CD8-positive, alpha-beta memory T cell (primary cell): ENCODE measurements at places on chromosomes 12 and 14.

GRCh38 chr12:122959566-122960192 lies 6.6 kb downstream of the ABCB9 start:
- no peak for DNase-seq

- no peak for DNase-seq
These were observed 56.3 kb upstream of the KCNA5 start for GRCh38 chr12:4987076-4988046.

DNA sequence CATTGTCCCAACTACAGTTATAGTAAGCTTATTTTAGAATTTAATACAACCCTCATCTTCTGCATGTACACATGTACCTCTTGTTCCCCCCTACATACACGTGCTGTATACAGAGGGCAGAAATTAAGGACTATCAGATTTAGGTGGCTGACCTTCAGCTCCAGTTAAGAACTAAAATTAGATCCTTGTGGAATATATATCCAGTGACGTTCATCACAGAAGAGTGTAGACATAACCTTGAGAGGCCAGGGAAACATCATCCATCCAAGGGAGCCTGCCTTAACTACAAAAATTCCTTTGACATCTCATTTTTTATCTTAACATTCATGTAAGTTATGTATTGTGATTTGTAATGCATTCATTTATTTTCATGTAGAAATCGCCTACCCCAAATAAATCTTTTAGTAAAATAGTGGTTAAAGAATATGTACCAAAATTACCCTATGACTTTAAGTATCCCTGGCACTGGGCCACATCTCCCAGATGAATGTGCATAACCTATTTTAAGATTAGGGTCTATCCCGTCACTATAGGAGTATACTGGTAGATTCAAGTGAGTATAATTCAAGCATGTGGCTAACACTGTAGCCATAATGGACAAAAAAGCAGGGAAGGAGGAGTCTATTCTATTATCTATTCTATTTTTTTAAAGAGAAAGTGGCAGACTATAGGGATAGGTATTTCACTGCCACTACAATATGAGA lies 27.5 kb downstream of the RIC8B start:
- DNase-seq, result no peak

DNA sequence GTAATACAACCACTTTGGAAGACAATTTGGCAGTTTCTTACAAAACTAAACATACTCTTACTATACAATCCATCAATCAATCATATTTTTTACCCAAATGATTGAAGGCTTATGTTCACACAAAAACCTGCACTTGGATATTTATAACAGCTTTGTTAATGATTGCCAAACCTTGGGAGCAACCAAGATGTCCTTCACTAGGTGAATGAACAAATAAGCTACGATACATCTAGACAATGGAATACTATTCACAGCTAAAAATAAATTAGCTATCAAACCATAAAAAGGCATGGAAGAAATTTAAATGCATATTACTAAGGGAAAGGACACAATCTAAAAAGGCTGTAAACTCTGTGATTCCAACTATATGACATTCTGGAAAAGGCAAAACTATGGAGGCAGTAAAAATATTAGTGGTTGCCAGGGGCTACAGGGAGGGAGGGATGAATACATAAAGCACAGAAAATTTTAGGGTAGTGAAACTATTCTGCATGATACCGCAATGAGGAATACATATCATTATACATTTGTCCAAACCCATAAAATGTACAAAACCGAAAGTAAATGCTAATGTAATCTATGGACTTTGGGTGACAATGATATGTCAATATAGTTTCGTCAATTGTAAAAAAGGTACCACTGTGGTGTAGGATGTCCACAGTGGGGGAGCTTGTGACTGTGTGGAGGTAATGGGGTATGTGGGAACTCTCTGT lies 70.5 kb downstream of the GPR65 start:
- no peak for DNase-seq

DNA sequence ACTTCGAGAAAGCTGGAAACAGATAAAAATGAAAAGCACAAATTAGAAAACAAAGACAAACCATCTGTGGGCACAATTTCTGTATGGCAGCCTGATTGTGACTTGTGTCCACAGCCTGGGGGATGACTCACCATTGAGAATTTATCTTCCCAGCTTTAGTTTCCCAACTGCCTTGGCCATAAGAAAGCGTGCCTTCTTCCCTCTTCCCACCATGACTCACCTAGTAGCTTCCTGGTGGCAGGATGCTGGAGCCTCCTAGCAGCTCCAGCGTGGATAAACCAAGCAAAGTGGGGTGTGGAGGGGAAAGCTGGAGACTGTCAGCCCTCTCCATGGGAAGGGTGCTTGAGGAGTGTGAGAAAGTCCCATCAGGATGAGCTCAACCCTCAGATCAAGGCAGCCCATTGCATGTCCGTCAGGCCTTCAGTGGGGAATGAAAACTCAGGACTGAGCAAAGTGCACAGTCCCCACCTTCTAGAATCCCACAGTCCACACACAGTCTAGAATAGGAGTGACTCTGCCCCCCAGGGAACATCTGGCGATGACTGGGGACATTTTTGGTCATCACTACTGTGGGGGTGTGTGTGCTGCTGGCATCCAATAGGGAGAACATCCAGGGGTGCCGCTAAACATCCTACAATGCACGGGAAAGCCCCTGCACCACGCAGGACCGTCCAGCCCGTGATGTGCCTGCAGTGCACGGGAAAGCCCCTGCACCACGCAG lies 22.4 kb upstream of the SERPINA6 start:
- no peak for DNase-seq

GRCh38 chr14:104353921-104354701 lies 215.7 kb downstream of the KIF26A start:
- no peak for DNase-seq

DNA sequence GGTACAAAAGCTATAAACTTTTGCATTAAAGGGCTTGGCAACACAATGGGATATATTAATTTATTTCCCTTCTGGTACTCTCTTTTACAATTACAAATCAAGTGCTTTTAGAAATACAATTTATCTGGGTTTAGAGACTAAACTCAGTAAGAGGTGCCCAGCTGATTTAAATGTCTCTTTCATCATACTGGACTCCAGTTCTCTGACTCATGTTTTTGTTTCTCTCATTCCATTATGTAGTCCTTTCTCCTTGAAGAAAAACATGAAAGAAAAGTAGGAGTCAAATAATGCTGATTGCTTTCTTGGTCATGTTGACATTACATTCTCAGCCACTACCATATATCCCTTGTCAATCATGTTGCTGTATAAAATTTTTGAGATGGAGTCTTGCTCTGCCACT lies 36.3 kb upstream of the CFL2 start:
- no peak for DNase-seq

- no peak for DNase-seq
These were observed 78.7 kb upstream of the PSMC1 start for GRCh38 chr14:90177539-90178189.

DNA sequence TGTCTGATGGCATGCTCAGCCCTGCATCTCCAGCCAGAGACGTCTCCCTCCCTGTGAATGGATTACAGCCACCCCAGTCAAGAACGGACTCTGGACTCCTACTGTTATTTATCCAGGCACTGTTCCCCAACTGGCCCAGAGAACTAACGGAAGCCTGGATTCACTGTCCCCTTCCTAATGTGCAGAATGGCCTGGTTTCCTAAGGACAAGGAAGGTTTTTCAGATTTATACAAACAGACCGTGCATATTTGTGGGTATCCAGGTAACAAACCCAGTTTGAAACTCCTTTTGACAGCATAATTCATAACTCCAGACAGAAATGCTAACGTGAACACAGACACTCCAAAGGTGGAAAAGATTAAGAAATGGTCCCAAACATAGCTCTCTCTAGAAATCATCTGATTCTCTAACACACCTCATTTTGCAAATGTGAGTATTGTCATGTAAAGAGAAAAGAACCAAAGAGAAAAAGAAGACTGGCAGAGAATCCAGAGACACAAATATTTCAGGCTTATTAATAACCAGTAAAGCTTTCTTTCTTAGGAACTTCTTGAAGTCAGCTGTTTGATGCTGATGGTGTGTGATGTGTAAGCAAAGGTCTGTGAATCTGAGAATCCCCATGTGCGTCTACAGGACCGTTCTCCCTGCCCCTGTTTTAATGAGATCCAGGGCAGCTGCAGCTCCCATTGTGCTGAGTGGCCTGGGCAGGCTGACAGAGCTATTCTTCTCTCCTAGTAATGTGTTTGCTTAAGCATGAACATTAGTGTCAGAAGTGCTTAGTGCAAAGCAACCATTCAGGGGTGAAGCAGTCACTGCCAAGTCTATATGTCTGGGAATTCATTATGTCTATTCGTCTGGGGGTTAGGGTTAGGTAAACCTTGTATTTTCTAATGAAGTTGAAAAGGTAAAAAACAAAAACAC lies 86.8 kb upstream of the HIF1A start:
- no peak for DNase-seq

DNA sequence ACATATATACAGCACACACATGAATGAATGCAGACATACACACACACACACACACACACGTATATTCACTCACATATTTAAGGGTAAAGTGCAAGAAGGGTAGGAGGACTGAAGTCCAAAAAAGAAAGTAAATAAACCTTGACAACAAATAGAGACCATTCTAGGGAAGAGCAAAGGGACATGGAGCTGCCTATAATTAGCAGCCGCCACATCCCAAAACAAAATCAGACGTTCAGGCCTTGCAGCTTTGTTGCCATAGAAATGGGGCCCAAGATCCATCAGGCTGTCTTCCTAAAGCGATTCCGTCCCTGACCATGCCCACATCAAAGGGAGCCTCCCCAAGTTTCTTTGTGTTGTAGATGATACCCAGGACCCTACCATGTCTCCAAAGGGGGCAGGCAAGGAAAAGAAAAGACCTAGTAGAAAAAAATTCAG lies 703.5 kb upstream of the TBX3 start:
- DNase-seq, result no peak

- no peak for DNase-seq
These were observed 80.8 kb downstream of the EP400 start for GRCh38 chr12:132030367-132031038.

- DNase-seq, result no peak
These were observed 3.5 kb upstream of the SIX6 start for GRCh38 chr14:60505448-60505847.

DNA sequence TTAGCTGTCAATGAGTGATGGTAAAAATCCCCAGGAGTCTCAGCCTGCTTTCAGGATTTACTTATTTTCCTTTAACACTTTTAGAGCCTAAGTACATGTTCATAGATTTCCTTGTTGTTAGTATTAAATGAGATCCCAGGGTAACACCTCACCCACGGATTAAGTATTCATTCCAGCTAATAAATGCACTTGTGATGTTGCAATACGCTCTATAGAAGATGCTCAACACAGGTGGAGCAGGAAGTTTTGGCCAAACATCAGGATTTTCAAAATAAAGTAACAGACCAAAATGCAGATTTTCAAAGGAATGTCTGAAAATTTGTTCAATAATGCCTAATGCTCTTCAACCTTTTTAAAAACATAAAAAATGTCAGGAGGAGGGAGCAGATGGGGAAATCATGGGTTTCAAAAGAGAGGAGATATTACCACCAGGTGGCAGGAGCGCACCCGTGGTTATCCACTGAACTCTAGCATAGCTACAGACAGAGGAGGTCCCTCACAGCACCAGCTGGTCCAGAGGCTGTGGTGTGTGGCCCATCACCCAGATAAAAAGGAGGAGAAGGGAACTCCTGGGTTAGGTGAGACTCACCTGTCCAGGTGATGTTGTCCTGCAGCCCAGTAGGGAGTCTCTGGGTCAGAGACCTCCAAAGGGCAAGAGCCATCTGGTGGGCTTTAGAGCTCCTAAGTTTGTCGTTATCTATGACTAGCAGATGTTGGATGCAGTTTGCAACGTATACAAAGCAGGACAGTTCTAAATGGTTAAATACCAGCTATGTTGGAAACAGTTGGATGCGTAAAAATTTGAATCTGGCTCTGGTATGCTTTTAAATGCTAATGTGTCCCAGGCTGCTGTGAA lies 1158.4 kb upstream of the TMEM132C start:
- no peak for DNase-seq

- DNase-seq, result no peak
These were observed 74.6 kb downstream of the AKAP6 start for GRCh38 chr14:32403688-32404087.

DNA sequence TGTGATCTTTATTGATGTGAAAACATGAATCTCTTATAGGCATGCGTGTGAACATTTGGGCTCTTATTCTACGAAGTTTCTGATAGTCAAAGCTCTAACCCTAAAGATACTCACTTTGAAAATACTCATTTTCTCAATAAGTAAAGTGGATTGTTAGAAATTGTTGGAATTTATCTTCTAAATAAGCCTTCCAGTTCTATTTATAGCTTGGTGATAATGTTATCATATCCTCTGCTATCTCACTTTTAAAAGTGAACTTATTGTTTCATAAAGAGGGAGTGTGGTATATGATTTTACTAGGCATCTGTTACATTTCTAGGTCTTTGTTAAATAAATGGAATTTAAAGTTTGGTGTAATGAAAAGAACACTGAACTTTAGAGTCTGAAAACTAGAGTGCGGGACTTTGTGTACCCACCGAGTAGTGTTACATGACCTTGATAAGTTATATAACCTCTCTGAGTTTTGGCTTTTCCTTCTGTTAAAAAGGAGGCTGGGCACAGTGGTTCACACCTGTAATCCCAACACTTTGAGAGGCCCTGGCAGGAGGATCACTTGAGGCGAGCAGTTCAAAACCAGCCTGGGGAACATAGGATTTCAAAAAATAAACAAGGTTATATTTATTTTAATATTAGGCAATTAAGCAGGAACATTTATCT lies 13.6 kb downstream of the USP15 start:
- DNase-seq, result no peak

DNA sequence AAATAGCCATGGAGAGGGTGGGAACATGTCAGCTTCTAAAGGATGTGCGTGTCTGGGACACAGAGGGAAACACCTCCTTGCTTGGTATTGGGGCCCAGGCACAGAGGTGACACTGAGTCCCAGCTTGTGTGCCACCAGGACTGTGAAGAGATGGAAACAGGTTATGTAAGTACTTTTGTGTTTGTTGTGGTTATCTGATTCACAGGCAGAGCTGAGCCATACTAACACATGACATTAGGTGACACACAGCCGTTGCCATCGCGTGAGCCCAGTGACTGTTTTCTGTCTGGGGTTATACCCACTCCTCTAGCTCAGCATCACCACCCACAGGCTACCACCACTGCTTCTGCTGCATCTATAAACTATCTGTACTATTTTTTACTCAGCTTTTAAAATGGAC lies 12.1 kb upstream of the FLVCR2 start:
- peak; percentile 29 for DNase-seq

GRCh38 chr12:50082644-50083043 lies 2.5 kb upstream of the SMARCD1 start:
- DNase-seq, result no peak

- no peak for DNase-seq
These were observed 15.5 kb downstream of the EID3 start for GRCh38 chr12:104319028-104319427.

- DNase-seq, result no peak
These were observed 18.8 kb upstream of the KRT78 start for GRCh38 chr12:52867642-52868041.
